Osteoblast (primary cell): ENCODE measurements at places on chromosomes 4 and X. TPM values are rescaled to one million over a fixed set of nuclear protein-coding genes. Genes with fewer than 3 reads are reported as not detected.
A peak's percentile ranks its signal among the peaks of the same experiment; 100 is the strongest.

- DNase-seq = peak; percentile 41
Measured at GRCh38 chr4:123068081-123068480, 145.7 kb upstream of the NUDT6 start.

GRCh38 chrX:45360571-45360970 lies 159.9 kb upstream of the DIPK2B start:
- no peak for DNase-seq

DNA sequence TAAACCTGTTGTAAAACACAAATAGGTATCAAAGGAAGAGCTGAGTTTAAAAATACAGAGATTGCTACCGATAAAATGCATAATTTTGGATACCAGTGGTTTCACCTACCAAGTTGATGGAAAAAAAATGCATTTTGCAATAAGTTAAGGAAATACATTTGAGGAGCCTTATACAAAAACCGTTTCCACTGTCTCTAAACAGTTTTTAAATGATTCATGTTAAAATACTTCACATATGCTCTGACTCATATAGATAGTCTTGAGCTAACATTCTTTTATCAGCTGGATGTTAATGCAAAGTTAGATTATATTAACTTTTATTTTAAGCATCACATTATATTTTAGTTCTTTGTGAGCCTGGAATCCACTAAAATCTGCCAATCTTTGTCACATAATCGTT lies 50.6 kb upstream of the ANKRD17 start:
- DNase-seq = peak; percentile 52

- no peak for DNase-seq
Measured at GRCh38 chr4:67624939-67625338, 66.4 kb downstream of the STAP1 start.

GPR82 gene
- total RNA-seq = not detected in 2 replicates

FGF13 gene
- 0.36 TPM in 1 of 2 replicates, not detected in the other for total RNA-seq

GPC4 gene
- total RNA-seq = 8.3 TPM in 2 replicates

GABRB1 gene
- total RNA-seq = not detected in 2 replicates
